Activated CD4-positive, CD25-positive, alpha-beta regulatory T cell (primary cell): ENCODE measurements at places on chromosomes 7 and 10.

DNA sequence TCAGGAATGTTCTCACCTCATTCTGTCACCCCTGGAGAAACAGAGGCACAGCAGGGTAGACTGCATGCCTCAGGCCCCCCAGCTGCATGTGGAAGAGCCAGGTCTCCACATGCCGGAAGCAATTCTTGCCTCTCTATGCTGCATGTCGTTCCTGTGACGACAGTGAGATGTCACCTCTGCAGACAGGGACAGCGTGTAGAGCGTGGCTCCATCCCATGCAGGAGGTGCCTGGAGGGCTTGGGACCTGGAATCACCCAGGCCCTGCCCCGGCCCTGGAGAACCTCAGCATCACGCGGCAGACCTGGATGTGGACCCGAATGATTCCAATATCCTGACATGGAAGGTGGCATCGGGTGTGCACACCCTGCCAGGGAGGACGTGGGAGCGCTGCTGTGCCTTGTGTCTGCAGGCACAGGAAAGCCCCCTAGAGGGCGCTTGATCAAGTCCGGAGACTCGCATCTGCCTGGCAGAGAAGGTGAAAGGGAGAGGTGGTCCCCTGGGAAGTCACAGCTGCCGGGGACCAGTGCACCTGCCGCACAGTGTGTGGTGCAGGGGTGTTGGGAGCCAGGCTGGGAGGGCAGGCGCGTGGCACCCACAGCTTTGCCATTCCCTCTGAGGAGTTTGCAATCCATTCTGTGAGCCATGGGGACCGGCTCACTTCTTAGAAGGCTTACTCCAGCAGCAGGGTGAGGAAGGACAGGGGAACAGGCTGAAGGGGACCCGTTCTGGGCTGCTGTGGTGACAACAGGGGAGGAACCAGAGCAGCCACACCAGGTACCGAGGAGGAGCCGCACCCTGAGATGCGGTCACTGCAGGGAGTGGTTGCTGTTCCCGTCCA lies 45.3 kb upstream of the EN2 start:
- DNase-seq, result no peak

GRCh38 chr10:21173802-21174714 lies 276.9 kb upstream of the NEBL start:
- peak; percentile 16 for DNase-seq

- DNase-seq, result no peak
These were observed 417.2 kb upstream of the C7orf33 start for GRCh38 chr7:148173369-148173768.

DNA sequence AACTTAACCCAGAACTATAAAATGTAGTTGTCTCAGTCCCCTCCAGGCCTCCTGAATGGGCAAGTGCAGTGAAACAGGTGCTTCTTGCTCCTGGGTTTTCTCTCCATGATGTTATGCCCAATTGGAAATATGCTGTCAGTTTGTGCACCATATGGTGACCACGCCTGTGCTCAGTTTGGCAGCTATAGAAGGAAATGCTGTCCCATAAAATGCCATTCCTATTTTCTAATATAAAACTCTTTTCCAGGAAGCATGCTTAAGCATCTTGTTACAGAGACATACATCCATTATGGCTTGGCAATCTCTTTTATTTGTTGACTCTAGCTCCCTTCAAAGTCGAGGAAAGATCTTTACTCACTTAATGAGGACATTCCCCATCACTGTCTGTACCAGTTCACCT lies 45.2 kb downstream of the FGFBP3 start:
- no peak for DNase-seq

DNA sequence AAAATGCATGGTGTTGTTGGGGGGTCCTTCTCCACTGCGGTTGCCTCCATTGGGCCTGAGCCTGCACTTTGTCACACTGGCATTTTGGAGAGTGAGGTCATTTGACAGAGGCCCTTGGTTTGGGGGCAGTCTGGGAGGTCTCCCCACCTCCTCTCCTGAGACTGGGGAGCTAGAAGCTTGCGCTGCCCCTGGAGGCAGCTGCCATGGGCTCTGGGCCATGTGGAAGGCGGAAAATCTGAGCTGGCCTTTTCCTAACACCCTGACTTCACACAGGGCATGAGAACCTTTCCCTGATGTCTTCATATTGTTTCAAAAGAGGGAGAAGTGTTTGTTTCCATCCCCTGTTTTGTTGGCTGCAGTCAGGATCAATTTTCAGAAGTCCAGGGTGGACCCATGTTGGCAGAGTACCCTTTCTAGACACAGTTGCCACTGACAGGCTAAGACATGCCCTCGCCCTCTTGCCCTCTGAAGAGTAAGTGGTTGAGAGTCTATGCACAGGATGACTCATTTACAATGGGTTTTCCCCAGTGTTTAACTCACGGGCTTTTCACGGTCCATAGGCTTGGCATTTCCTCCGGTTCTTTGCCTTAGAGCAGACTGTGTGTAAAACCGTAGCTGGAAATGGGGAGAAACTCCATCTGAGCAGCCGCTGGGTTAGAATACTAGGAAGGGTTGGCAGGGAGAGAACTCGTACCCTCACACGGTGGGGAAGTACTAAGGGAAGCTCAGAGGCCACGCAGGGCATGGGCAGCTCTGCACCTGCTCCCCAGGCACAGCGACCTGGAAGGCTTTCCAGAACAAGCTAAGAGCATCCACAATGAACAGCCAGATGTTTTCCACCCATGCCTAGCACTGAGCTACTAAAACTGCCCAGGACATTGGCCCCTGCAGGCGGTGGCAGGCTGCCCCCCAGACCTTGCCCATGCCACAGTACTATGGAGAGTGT lies 655.0 kb downstream of the SDK1 start:
- no peak for DNase-seq

GRCh38 chr10:78566284-78567111 lies 502.3 kb upstream of the ZMIZ1 start:
- no peak for DNase-seq

GRCh38 chr10:2137549-2138174 lies 400.3 kb upstream of the ADARB2 start:
- DNase-seq, result no peak

DNA sequence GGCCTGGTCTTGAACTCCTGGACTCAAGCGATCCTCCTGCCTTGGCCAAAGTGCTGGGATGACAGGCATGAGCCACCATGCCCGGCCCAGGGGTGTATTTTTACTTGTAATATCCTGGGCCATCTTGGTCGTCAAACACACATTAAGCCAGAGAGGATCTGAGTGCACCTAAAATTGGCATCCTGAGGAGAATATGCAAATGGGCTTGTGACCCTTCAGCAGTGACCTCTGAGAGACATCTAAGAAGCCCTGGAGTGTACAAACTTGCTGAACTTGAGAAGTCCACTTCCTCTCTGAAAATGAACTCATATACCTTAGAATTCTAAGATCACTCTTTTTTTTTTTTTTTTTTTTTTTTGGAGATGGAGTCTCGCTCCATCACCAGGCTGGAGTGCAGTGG lies 372.0 kb upstream of the C7orf33 start:
- DNase-seq, result no peak

- no peak for DNase-seq
These were observed 12.7 kb upstream of the LARP4B start for GRCh38 chr10:944034-944831.

DNA sequence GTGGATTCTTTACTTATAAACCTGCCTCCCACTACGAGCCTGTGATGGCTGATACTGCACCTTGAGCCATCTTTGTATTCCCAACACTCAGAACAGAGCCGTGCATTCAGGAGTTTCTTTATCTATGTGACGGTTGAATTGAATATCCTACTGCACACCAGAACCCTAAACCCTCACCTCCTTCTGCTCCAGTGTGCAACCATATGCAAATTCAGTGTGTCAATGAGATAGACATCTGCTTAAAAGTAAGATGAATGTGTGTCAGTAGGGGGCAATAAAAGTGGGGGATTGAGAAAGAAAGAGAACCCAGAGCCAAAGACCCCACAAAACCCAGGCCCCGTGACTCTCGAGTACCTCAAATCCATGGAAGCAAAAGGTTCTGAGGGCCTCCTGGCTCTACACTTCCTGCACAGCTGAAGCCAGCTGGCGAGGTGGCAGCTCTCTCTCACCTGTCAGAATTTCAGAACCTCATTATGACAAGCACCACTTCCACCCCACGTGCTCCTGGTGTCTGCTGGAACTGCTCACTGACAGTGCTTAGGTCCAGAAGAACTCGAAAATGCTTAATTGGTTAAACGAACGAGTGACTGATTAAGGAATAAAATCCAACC lies 143.3 kb upstream of the GPR26 start:
- no peak for DNase-seq

GRCh38 chr10:52266858-52267257 lies 47.2 kb upstream of the DKK1 start:
- no peak for DNase-seq

GRCh38 chr10:617471-617870 lies 72.0 kb downstream of the DIP2C start:
- no peak for DNase-seq

- DNase-seq, result no peak
These were observed 40.4 kb upstream of the INPP5A start for GRCh38 chr10:132497063-132497680.
